ENCODE measurements at places on chromosomes 13 and 19.

GRCh38 chr13:21541271-21541670 is 62.7 kb downstream of the MICU2 start:
- no peak for DNase-seq

DNA sequence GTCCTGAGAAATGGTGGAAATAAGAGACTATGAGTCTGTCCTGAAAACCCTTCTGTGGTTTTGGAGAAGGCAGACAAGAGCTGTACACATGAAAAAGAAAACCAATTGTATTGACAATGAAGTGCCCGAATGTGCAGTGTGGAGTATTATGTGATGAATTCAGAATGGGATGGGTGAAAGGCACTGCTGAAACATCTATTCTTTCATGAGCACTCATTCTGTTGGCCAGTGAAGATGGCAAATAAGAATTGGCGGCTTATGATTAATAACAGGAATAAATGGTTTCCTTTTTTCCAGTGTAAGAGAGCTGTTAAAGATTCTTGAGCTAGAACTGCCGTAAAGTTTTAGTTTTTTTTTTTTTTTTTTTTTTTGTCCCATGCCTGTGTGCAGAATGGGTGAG is 5.7 kb downstream of the POLR1D start:
- DNase-seq = no peak

GRCh38 chr19:15379999-15380647 is 536 bp upstream of the AKAP8 start:
- peak; percentile 50 for DNase-seq

DNA sequence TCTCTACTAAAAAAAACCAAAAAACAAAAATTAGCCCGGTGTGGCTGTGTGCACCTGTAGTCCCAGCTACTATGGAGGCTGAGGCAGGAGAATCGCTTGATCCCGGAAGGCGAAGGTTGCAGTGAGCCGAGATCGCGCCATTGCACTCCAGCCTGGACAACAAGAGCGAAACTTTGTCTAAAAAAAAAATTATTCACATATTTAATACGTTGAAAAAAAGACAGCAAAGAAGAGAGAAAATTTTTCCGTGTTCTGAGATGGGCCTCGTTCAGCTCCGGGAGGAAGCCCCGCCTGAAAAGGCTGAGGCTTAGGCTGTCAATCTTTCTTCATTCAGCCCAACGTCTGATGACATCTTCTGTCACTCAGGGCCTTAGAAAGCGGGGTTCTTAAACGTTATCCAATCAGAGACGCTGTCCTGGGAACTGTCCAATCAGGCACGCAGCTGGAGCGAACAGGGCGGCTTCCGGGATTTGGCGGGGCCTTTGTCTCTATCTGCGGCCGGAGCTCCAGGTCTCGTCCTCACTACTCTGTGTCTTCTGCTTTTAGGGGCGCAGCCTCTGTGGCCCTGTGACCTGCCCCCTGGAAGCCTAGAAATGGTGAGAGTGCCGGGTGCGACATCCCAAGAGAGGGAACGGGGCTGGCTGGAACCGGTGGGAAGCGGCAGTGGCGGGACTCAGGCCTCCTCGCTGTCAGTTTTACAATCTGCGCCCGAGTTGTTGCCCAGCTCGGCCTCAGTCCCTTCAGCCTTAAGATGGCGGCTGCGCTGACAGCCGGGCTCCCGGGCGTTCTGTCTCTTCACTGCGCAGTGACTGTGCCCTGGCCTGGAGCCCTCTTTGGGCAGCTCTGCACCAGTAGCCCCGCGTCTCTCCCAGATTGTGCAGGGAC is at the start of gene ZNF726:
ZNF726 (plus strand) TSS at position 485 of the 885 bp plus-strand sequence; CDS start at position 594, 109 bp downstream.
- peak; percentile 95 for DNase-seq

DNA sequence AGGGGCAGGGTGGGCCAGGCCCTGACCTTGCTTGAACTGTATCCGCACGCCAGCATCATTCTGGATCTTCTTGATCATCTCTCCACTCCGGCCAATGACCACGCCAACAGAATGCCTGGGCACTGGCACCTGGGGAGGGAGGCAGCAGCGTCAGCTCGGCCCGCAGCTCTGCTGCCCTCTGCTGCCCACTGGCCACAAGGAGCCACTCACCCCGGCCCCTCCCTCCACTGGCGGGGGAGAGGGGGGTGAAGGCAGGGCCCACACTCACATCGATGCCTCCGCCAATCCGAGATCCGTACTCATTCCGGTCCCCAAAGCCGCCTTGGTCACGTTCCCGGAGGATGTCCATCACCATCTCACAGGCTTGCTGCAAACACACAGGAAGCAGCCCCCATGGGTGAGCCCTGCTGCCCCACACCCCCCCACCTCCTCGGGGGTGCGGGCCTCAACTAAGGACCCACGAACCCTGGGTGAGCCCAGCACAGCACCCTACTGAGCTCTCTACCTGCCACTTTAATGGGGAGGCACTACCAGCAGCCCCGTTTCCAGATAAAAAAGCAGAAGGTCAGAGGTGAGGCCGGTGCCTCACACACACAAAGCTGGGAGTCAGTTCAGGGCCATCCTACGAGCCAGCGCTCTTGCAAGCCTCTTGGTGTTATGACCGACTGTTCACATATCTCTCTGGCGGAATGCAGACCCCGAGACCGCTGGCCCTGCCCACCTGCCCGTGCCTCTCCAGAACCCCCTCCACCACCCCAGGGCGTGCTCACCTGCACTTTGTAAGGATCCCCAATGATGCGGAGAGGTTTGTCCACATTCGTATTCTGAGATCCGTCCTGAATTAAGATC is 6.7 kb downstream of the KHSRP start:
- DNase-seq = peak; percentile 11

DNA sequence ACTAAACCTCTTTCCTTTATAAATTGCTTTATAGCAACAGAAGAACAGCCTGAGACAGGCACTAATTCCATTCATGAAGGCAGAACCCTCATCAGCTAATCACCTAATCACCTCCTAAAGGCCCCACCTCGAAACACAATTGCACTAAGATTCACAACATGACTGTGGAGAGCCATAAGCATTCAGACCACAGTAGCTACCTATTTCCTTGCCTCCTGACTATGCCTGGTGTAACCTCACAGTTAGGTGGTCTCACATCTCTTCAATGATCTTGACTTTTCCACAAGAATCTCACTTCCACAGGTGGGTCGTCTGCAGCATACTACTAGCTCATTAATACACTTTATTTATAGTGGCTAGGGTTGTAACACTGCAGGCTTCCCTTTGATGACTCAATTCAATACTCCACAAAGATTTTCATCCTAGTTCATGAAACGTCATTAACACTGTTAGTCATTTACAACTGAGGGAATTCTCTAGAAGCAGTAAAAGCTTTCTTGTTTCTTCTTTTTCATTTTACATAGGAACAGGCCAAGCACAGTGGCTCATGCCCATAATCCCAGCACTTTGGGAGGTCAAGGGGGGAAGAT is 27.1 kb downstream of the STK24 start:
- DNase-seq = no peak

DNA sequence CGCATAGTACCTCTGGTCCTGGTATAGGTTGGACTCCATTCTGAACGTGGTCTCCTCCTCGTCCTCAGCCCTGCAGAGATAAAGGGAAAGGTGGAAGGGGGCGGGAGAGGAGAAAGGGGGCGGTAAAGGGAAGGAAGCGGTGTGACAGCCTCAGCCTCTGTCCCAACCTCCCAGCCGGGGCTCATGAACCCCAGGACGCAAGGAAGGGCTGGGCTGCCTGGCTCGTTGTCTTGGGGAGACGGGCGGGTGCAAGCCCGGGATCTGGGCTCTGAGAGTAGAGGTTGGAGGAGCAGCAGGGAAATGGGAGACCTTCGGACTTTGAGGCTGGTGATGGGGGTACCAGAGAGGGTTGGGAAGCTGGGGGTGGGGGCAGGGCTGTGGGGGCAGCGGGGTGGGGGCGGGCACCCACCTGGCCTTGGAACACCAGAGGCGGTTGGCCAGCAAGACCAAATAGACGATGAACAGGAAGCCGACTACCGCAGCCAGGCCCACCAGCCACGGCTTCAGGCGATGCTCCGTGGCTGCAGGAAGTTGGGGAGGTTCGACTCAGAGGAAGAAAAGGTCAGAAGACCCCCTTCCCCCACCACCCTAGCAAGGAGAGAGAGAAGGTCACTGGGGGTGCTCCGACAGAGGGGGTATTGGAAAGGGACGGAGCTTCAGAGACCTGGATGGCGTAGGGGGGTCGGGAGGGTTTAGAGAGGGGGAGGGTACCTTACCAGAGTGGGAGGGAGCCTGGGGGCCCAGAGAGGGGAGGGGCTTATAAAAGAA is 1.7 kb downstream of the SMIM24 start:
- DNase-seq = no peak

DNA sequence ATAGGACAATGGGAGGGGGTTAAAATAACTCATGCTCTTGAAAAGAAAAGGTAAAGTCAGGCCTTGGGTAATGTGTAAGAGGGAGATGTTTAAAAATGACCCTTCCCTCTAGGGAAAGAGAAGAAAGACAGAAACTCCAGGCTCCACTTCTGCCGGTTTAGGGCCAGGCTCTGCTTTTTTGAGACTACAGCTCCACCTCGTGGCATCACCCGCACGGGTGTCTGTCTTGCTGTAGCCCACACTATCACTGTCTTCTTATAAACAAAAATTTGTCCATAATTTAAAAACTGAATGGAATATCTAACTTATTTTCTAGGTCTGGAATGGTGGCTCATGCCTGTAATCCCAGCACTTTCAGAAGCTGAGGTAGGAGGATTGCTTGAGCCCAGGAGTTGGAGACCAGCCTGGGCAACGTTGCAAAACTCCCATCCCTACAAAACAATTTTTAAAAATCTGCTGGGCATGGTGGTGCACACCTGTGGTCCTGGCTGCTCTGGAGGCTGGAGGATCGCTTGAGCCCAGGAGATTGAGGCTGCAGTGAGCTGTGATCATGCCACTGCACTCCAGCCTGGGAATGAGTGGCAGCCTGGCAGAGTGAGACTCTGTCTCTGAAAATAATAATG is 65.1 kb upstream of the GTF3A start:
- DNase-seq = peak; percentile 54

GRCh38 chr13:36795463-36795862 is 23.6 kb upstream of the RFXAP start:
- DNase-seq = no peak

DNA sequence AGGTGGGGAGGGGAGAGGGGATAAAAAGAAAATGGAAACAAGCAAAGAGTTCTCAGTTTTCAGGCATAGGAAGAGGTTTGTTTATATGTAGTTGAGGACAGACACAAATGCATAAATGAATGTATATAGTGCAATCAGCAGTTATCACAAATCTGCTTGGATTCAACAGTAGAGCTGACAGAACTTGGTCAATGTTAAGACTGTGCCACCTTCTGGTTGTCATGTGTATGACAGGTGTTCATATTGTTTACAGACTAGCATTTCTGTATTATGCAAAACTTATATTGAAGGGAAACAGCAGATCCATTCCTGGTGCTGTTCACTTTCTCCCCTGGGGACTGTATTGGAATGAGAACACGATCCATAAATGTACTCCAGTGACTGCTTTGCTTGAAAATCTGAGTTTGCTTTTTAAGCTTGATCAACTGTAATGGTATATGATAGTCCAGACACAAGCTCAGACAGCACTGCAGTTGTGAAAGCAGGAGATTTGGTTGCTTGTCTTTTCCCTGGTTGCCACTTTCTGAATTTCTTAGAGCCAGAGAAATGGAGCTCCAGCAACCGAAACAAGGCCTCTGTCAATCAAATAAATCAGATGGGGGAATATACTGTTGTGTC is 319.5 kb upstream of the OBI1 start:
- peak; percentile 44 for DNase-seq
